H1 (cell line): ENCODE measurements at places on chromosomes 3 and 15.

DNA sequence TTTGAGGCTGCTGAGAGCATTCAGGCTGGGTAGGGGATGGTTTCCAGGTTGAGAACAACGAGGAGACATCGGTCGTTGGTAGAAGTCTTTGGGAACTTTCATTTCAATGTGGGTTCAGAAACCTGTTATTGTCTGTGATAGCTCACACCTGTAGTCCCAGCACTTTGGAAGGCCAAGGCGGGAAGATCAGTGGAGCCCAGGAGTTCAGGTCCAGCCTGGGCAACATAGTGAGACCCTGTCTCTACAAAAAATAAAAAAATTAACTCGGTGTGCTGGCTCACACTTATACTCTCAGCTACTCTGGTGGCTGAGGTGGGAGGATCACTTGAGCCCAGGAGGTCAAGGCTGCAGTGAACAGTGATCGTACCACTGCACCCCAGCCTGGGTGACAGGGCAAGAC is 988 bp upstream of the RNF168 start:
- no peak for DNase-seq

DNA sequence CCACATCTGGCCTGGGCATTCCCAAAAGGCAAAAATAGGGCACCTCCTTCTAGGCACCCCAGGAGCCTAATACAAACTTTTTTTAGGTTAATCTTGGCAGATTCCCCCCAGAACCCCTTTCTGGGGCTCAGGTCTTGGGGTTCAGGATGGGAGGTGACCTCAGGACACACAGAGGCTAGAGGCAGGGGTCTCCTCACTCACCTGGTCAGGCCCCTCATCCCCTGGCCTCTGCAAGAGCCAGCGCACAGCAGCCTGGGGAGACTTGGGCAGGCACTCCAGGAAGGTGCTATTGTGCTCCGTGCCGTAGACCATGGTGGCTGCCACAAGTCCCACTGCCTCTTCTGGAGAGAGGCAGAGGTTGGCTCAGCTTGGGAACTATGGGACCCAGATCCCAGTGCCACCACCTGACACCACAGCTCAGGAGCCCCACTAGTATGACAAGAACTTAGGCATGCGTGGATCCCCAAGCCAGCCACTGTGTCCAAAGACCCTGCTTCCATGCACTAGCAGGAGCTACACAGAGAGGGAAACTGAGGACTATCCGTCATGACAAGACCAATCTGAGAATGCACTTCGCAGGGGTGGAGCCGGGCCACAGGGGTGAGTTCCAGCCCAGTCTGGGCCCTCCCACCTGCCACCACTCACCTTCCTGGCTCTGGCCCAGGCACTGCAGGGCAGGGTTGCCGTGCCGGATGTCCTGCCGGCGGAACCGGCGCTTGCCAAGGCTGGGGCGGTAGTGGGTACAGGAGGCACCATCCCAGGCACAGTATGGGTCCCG is 7.4 kb downstream of the SEMA3G start:
- no peak for DNase-seq

GRCh38 chr15:67411486-67411885 is 109.4 kb upstream of the C15orf61 start:
- DNase-seq, result no peak

GRCh38 chr15:31325595-31326155 is 960 bp upstream of the KLF13 start:
- no peak for DNase-seq

GRCh38 chr3:41159588-41160189 is 39.6 kb upstream of the CTNNB1 start:
- DNase-seq, result no peak

GRCh38 chr3:125045194-125045593 is 10.6 kb downstream of the HEG1 start:
- no peak for DNase-seq

DNA sequence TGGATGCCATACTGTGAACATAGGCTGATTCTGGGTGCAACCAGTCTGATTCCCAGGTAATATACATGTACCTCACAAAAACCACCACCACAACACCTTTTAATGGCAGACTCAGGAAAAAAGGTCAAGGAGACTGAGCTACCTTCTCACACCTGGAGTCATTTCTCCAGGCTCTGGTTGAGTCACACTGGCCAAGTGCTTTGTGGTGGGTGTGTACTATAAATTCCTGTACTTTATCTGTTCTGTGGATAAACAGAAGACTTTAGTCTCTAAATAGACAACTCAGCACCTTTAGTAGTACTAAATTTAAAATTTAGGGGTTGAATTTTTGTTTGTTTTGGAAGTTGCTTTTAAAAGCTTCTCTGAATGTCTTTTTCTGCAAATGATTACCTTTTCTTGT is 46.7 kb downstream of the TOP2B start:
- no peak for DNase-seq

- no peak for DNase-seq
Measured at GRCh38 chr15:71761649-71762048, 48.7 kb upstream of the NR2E3 start.

- DNase-seq, result no peak
Measured at GRCh38 chr3:195012571-195012970, 258.4 kb downstream of the XXYLT1 start.

GRCh38 chr15:80695911-80696661 is 976 bp downstream of the ABHD17C start:
- no peak for DNase-seq

DNA sequence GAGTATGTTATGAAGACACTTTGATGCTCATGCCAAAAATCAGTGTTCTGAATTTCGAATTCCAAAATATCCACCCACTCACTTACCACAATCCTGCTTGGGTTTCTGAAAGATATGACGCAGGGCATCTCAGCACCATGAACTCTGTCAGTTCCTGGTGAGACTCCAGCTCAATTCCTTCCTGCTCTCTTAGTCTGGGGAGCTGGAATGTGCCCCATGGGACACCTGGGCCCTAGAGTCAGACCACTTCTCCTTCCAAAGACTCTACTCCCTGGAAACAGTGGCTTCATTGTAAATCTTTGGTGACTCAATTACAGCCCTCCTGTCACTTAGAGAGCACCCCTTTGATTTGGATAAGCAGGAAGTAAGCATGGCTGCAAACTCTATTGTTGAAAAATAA is 50.5 kb downstream of the CD86 start:
- no peak for DNase-seq

- no peak for DNase-seq
Measured at GRCh38 chr15:88315221-88315878, 58.8 kb upstream of the NTRK3 start.

DNA sequence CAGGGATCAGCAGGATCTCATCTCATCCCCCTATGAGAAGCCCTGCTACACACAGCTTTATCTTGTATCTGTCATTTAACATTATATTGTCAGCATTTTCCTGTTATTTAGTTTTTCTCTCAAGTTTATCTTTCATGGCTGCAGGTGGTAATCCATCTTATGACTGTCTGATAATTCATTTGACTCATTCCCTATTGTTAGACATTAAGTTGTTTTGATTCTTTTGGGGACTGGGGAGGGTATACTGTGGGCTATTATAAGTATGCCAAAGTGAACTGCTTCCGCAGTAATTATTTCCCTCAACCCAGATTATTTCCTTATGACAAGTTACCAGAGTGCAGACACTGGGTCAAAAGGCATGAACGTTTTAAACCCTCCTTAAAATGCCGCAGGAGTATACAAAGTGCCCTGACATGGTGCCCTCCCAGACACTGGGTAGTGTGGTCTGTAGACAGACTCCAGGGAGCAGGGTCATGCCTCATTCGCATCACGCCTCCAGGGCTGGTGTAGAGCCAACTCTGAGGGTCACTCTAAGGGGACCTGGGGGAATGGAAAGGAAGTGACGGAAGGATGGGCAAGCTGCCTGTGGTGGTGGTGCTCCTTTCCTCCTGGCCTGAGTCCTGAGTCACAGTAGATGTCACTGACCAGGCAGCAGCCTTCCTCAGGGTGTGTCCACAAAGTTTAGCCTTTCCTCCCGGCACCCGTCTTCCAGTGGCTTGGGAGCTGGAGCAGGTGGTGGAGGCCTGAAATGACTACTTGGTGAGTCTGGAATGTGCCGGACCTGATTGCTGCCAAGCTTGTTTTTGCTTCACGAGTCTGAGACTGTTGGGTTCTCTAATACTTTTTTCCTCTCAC is 11.6 kb downstream of the GPR160 start:
- DNase-seq, result peak; percentile 42

DNA sequence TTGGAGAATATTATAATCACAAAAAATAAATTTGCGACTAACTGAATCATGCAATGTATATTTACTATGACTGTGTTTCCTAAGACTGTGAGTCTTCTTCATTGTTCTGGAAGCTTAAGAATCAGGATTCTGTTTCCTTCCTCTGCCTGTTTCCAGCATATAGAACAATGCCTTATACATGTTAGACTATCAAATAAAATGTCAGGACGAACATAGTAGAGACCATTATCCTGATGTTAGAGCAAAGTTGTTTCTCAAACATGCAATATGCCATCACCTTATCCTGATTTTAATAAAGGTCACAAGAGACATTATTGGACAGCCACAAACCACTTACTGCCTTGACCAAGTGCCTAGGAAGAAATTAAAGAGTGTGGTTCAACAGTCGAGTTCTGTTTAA is 457.4 kb upstream of the AGTR1 start:
- DNase-seq, result no peak

- no peak for DNase-seq
Measured at GRCh38 chr15:38496151-38496550, 42.2 kb downstream of the FAM98B start.

DNA sequence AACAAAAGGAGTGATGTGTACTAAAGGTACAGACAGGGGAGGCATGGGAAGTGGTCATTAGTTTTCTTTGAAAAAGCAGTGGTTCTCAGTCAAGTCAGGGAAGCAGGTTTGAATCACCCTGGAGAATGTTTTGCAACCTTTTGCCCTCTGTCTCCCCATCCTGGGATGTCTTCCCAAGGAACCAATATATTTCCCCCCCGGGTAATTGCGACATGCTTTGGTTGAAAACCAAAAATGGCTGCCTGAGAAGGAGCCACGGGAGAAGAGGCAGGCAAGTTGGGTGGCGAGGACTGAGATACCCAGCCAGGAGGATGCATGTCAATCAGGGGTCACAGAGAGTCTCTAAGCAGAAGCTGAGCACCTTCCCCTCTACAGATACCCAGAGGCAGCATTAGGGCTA is 20.2 kb upstream of the PPP1R2 start:
- DNase-seq, result no peak

DNA sequence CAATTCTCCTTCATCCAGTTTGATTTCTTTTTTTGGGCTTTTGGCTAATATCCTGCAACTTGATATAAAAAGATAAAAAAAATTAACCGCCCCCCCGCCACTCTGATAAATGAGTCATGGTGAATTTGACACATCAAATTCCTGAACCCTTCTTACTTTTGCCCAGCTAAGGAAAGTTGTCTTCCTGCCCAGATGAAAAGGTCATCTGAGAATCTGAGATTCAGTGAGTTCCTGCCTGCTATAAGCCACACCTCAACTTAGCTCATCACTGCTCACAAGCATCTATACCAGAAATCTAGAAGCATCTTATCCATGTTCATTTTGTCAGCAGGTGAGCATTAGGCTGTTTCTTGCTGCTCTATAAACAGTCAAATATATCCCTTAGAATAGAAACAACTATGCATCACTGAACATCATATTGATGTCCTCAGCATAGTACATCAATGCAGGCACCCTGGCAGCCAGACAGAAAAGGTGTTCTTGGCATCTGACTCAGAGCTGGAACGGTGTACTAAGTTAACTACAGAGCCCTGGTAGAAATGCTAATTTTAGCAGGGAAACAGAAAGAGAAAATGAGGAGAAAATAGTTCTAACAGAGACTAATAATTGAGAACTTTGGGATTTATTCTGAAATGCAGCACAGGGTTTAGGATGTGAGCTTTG is 77.1 kb downstream of the SEMA6D start:
- DNase-seq, result no peak

DNA sequence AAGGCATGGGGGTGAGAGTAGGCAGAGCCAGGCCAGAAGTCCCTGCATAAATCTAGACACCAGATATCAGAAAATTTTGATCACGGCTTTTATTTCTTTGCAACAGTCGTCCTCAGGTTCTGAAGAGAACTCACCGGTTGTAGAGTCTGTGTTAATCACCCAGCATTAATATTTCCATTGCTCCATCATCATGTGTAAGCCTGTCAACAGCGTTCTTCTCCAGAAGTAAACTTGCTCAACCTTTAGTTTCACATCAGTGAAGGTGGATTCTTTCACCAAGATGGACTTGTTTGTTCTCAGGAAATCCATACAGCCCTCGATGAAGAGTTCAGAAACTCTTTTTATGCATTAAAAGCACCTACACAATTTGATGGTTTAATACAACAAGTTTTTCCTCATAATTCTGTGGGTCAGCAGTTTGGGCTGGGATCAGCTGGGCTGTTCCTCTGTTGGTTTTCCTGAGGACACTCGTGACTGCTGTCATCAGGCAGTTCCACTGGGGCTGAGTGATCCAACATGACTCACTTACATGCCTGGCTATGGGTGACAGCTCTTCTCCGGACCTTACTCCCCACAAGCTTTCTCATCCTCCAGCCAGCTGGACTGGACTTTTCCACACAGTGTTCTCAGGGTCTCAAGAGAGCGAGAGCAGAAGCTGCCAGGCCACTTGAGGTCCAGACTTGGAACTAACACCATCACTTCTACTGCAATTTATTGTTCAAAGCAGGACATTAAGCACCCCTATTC is 303.4 kb downstream of the ZNF621 start:
- no peak for DNase-seq

GRCh38 chr15:75112278-75112847 is 89.0 kb downstream of the PPCDC start:
- no peak for DNase-seq
